ENCODE measurements at places on chromosomes 16 and 17. TPM values are rescaled to one million over a fixed set of nuclear protein-coding genes. Genes with fewer than 3 reads are reported as not detected.

Gene KCNH6
- not detected for total RNA-seq

Gene MILR1
- 7.0 TPM for total RNA-seq

Gene KRTAP2-2
- not detected for total RNA-seq

Gene UNC13D
- total RNA-seq = 3.4 TPM

Gene SLC6A2
- total RNA-seq = 2.3 TPM

Gene TNFRSF13B
- not detected for total RNA-seq

Gene CD300H
- not detected for total RNA-seq

Gene DOC2A
- 0.22 TPM for total RNA-seq

Gene IL4R
- 10.6 TPM for total RNA-seq

Gene MAP2K6
- total RNA-seq = 22.8 TPM

Gene SPAG7
- 77.7 TPM for total RNA-seq

Gene DNAH3
- 0.13 TPM for total RNA-seq

Gene NCBP3
- total RNA-seq = 33.4 TPM

Gene ALOX15B
- 0.31 TPM for total RNA-seq

Gene ZPBP2
- not detected for total RNA-seq

Gene FZD2
- 6.8 TPM for total RNA-seq

Gene GGT6
- total RNA-seq = 0.04 TPM

Gene SOCS1
- total RNA-seq = 0.89 TPM

Gene SNAI3
- 7.0 TPM for total RNA-seq

Gene TBC1D3C
- total RNA-seq = not detected

Gene CCL22
- not detected for total RNA-seq

Gene RAP1GAP2
- total RNA-seq = 1.2 TPM

Gene CHD9NB
- total RNA-seq = 1.7 TPM

Gene EFTUD2
- 53.4 TPM for total RNA-seq

Gene CHD3
- total RNA-seq = 47.6 TPM

Gene MPO
- 2.3 TPM for total RNA-seq

Gene CACNB1
- 151 TPM for total RNA-seq

Gene EIF3CL
- 60.2 TPM for total RNA-seq

Gene TP53TG3C
- total RNA-seq = not detected

Gene STAT5B
- 27.0 TPM for total RNA-seq

Gene NXN
- 36.8 TPM for total RNA-seq

Gene VTN
- total RNA-seq = 0.58 TPM

Gene CRYM
- 0.13 TPM for total RNA-seq

Gene ADAD2
- 0.40 TPM for total RNA-seq

Gene RHBDL3
- total RNA-seq = 1.3 TPM

All from muscle of leg (tissue), 16 donors.